ENCODE measurements at places on chromosomes 11 and 22. TPM values are rescaled to one million over a fixed set of nuclear protein-coding genes. Genes with fewer than 3 reads are reported as not detected.

- no peak overlapping the region for H3K4me3 ChIP-seq
- peaks cover 3% of the 10 kb centered on the region for H3K4me1 ChIP-seq
- H3K36me3 ChIP-seq, result no peaks in the 10 kb centered on the region
- DNase-seq, result no peak
Measured at GRCh38 chr22:44154436-44154942, 26.2 kb upstream of the PARVG start.

GRCh38 chr11:123477205-123477907 lies 47.3 kb downstream of the GRAMD1B start:
- DNase-seq, result no peak
- H3K27ac ChIP-seq, result no peak overlapping the region
- peaks cover 13% of the 10 kb centered on the region for H3K36me3 ChIP-seq
- no peak overlapping the region for H3K4me3 ChIP-seq

DNA sequence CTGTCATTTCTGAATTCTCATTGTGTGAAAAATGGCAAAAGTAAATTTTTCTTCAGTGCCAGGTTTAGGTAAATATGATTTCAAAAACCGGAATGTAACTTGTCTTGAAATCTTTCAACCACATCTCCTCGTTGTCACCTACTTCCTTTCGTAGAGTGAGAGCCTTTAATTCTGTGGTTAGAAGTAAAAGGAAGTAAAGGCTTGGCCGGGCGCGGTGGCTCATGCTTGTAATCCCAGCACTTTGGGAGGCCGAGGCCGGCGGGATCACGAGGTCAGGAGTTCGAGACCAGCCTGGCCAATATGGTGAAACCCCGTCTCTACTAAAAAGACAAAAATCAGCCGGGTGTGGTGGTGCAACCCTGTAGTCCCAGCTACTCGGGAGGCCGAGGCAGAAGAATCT lies 29.8 kb downstream of the SGSM3 start:
- no peak overlapping the region for H3K4me3 ChIP-seq
- DNase-seq, result no peak
- H3K27me3 ChIP-seq, result no peaks in the 10 kb centered on the region
- no peaks in the 10 kb centered on the region for H3K4me1 ChIP-seq

- H3K4me1 ChIP-seq, result no peaks in the 10 kb centered on the region
- H3K27ac ChIP-seq, result no peak overlapping the region
- no peak overlapping the region for H3K4me3 ChIP-seq
- no peaks in the 10 kb centered on the region for H3K27me3 ChIP-seq
Measured at GRCh38 chr11:35042913-35043312, 96.1 kb upstream of the CD44 start.

Gene PAMR1
- 2.4 TPM for total RNA-seq

Gene STX3
- total RNA-seq, result 37.7 TPM

DNA sequence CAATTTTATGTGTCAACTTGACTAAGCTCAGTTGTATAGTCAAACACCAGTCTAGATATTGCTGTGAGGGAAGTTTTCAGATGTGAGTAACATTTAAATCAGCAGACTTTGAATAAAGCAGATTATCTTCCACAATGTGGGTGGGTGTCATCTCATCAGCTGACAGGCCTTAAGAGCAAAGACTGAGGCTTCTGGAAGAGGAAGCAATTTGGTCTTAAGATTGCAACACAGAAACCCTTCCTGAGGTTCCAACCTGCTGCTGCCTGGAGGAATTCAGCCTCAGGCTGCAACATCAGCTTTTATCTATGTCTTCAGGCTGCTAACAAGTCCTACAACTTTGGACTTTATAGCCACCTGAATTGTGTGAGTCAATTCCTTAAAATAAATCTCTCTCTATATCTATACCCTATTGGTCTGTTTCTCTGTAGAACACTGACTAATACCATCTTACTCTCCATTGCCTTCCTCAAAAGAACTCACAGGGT lies 277.2 kb upstream of the PLET1 start:
- H3K27me3 ChIP-seq, result no peaks in the 10 kb centered on the region
- DNase-seq, result no peak
- H3K4me3 ChIP-seq, result no peak overlapping the region
- H3K4me1 ChIP-seq, result no peaks in the 10 kb centered on the region
- no peak overlapping the region for H3K27ac ChIP-seq
- H3K36me3 ChIP-seq, result peaks cover 12% of the 10 kb centered on the region

All from H9 (cell line).